Foreskin keratinocyte (primary cell): ENCODE measurements at places on chromosomes 12 and 14.

GRCh38 chr12:70553391-70553859 lies 83.8 kb downstream of the PTPRB start:
- DNase-seq: no peak

DNA sequence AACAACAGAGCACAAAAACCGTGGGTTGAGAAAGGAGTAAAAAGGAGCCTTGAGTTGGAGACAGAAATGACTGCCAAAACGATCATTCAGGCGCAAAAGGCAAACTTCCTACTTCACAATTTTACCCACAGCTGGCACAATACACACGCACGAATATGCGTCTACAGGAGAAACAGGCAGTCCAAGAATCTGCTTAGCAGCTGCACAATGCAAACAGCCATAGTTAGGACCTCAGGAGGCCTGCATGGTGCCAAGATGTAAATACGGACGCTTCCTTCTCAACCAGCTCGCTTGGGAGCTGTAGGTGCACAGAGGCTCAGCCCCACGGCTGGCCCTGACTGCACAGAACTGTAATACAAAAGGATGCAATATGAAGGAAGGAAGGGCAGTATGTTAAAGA lies 250.1 kb upstream of the CAND1 start:
- no peak for DNase-seq

GRCh38 chr12:95463050-95463449 lies 10.9 kb upstream of the METAP2 start:
- no peak for DNase-seq

DNA sequence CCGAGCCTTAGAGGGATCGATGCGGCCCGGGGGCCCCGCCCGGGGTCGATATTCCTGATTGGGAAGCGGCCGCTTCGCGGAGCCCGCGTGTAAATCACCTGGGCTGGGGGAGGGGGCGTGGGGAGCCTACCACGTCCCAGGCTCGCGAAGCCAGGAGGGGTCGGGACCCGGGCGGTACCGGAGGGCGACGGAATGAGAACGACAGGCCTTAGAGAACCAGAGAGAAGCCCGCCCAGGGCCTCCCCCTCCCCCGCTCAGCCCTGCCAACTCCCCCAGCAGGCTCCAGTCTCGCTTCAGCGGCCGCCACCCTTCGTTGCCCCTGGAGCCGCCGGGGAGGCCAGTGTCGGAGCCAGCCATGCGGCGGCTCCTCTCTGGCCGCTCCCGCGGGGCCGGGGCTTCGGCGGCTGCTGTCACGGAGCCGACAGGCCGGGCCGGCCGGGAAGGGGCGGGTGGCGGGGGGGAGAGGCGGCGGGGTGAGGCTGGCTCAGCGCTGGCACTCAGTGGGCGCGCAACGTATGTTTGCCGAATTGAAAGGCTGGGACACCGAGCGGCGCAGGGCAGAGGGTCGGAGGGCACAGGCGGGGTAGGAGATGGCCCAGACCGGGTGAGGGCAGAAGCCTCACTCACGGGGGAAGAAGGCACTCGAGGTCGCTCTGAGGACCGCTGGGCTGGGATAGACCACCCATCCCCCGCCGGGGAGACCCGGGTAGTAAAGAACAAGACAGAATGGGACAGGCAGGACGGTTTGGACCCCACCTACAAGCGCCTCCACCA lies 1.4 kb upstream of the DNAJC22 start:
- no peak for DNase-seq

DNA sequence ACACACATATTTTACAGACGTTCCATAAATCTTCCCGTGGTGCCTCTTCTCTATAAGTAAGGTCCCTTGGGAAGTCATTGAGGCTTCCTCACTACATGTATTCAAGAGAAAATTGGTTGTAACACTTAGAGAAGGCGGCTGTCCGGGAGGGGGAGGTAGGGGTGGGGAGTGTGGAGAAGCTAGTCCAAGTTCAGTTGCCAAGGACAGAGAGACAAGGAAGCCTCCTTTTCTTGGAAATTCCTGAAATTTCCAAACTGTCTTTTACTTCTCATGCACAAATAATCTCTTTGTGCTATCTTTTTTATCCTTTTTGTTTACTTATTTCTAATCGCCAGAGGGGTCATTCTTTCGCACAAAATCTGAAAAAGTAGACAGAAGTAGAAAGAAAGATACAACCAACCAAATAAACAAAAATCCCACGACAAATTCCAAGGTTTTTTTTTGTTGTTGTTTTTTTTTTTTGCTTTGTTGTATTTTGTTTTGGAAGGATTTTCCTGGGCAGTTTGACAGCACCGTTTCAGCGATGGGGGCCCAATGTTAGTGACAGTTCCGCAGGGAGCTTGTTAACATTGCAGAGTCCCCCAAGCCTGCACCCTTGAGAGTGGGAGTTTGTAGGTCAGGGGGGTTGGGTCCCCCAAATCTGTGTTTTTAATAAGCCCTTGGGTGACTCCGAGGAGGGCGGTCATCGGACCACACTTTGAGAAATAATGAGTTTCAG lies 45.2 kb downstream of the MAP1LC3B2 start:
- no peak for DNase-seq

GRCh38 chr12:82687021-82688011 lies 610 bp downstream of the TMTC2 start:
- peak; percentile 59 for DNase-seq

DNA sequence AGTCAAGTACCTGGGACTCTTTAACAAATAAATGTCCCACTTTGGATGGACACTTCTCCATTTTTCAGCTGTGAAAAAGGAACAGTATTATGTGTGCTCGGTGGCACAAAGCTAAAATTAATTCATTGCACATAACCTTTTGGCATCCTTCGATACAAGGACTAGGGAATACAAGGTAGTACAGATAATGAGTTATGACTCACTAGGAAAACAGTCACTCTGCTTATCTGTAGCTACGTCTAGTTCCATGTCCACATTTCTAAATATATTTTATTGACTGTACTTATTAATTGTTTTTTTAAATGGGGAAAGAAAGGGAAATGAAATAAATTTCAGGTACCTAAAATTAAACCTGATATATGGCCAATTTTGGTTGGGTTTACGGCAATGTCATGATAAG lies 35.2 kb upstream of the RIC8B start:
- DNase-seq: peak; percentile 9

DNA sequence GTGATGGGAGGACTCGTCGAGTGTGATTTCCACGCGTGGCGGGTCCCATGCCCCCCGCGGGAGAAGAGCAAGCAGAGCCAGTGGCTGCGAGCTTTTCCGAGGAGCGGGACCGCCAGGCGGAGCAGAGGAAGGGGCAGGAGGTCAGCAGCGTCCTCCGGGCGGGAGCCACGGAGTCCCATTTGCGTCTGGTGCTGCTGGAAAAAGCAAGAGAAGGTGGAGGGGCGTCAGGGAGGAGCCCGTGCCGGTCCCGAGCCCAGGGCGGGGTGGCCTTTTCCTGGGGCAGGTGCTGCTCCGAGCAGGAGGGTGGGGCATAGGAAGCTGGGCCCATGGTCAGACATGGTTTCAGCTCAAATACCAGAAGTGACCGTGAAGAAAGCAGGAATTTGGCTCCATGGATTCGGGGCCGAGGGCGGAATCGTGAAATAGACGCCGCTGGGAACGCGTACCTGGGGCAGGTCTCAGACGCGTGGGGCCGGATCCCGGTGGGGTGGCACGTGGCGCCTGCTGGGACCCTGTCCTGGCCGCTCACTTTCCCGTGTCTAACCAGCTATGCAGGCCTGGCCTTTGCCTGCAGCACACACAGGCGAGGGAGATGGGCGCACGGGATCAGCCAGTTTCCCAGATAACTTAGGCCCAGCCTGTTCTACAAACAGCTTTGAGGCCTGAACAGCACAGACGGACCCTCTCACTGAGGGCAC lies 60.0 kb downstream of the GALNT9 start:
- no peak for DNase-seq

GRCh38 chr12:1325666-1326065 lies 268.7 kb downstream of the FBXL14 start:
- DNase-seq: no peak

DNA sequence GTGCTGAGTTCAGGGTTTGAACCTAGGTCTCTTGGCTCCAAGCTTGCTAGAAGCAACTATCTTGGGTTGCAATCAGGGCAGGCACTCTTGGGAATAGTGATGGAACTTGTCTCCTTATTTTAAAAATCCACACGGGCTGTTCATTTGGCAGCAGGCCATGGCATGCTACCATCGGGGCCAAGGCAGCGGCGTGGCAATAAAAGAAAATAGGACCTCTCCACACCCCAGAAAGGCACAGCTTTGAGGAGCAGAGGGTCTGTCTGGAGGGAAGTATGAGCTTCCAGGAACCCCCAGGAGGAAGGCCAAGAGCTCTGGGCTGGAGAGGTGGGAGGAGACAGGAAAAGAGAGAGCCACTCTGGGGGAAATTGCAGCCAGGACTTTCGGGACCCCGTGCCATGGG lies 15.3 kb downstream of the RPS6KL1 start:
- DNase-seq: no peak

GRCh38 chr14:99667821-99668220 lies 16.3 kb upstream of the CYP46A1 start:
- DNase-seq: no peak

DNA sequence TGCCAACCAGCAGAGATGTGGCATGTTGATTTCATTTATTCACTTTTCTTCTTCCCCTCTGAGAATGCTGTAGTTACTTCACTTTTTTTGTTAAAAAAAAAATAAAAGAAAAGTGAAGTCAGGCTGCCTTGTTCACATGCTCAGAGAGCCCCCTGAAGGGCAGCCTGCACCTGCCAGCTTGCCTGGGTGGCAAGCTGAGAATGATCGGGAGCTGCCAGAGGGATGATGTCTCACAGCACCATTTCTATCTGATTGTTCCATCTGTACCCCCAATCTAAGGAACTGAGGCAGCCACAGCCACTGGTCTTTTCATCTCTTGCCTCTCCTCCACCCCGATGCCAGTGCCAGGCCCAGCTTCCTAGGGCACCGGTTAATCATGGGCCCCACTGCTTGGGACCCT lies 118.2 kb downstream of the TSPAN9 start:
- DNase-seq: no peak

DNA sequence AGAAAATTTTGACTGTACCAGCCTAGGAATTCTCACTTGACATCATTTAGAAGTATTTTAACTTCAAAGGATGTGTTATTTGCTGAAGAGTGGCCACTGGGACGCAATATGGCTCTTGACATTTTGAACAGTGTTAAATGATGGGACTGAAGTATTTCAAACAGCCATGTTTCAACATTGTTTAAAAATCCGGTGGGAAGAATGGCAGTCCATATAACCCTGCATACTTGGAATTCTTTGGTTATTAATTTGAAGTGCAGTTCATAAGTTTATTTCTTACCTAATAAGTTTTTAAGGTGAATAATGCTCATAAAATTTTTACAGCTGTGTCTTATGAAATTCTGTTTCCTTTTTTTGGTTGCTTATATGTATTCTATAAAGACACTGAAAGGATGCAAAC lies 8.3 kb downstream of the TMTC2 start:
- DNase-seq: peak; percentile 22

DNA sequence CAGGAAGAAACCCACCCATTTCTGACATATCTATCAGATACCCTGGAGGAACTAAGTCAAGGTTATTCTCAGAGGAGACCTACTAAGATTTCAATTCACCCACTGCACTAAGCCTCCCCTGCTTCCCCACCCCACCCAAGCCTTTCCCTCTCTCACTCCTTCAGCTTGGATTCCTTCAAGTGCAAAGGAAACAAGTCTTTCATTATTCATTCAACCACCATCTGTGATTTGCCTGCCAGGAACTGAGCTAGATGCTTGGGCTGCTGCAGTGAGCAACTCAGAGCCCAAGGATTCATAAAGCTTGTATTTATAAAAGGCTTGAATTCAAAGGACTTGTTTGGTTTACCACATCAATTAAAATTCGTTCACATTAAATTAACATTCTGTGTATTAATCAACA lies 161.3 kb downstream of the GXYLT1 start:
- DNase-seq: no peak

DNA sequence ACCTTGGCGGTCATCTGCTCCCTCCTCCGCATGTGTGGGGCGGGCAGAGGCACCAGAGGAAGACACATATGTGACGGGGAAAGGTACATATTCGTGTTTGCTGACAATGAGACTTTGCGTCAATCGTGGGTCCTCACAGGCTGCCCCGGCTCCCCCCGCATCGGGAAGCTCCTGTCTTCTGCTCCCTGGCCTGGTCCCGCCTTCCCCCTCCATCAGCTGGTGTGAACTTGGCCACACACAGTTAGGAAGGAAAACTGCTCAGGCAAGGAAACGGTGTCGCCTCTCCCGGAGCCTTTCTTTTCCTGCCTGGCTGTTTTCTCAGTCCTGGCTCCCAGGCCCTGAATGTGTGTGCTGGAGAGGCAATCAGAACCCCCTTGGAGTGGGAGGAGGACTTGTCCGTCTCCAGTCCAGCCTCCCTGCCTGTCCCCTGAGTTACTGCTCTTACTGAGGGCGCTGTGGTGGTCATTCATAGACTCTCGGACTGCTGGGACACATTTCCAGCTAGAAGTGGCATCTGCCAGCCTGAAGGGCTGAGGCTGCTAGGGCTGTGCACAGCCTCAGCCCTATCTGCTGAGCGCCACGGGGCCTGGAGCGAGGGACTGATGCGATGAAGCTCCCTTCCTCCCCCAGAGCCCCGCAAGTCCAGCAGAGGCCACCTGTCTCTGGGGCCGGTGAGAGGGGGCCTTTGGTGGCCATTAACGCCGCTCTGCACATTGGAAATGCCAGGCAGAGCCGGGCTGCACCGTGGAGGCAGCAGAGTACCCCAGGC lies 44.2 kb upstream of the TSPAN9 start:
- DNase-seq: no peak

DNA sequence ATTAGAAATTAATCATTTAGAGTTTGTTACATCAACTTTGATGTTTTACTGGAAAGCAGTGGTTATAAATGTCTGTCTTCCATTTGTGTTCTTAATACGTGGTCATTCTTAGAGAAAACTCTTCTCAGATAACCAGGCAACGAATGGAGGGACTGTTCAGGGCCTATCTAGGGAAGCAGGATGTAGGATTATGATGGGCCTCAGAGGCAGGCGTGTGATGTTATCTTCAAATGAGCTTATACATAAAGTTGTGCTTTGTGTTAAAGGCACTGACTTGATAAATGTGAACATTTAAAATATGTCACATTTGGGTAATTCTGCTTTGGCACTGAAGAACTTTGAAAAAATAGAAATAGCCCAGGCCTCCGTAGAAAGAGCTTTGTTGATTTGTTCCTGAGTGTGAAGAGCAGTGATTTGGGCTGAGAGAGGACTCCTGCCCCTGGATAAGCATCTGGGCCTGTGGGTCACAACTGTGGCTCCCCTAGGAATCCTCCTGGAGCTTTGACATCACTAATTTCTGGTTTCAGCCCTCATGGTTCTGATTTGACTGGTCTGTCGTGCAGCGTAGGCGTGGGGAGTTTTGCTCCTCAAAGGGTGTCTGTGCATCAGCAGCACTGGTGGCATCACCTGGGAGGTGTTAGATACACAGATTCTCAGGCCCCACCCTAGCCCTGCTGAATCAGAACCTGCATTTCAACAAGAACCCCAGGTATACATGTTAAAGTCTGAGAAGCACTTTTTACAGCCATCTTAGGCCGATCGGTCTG lies 55.4 kb downstream of the SAMD4A start:
- no peak for DNase-seq

DNA sequence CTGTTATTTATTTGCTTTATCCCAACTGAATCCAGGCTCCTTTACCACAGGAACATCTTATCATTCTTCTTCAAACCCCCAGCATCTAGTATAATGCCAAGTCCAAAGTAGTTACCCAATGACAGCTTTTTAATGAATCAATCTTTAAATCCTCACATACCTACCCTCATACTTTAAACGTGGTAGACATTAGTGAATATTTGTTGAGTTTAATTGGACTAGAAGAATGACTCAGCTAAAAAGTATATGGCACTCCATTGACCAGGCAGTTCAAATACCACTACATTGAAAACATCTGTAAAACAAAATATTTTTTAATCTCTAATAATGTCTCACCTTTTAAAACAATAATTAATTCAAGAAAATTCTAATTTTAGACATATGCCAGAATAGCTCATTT lies 98.1 kb downstream of the ZFC3H1 start:
- DNase-seq: no peak

GRCh38 chr12:108572166-108572790 lies 9.9 kb downstream of the ISCU start:
- DNase-seq: no peak
